Progenitor cell of endocrine pancreas (in vitro differentiated cells): ENCODE measurements at places on chromosomes 5 and 9.

DNA sequence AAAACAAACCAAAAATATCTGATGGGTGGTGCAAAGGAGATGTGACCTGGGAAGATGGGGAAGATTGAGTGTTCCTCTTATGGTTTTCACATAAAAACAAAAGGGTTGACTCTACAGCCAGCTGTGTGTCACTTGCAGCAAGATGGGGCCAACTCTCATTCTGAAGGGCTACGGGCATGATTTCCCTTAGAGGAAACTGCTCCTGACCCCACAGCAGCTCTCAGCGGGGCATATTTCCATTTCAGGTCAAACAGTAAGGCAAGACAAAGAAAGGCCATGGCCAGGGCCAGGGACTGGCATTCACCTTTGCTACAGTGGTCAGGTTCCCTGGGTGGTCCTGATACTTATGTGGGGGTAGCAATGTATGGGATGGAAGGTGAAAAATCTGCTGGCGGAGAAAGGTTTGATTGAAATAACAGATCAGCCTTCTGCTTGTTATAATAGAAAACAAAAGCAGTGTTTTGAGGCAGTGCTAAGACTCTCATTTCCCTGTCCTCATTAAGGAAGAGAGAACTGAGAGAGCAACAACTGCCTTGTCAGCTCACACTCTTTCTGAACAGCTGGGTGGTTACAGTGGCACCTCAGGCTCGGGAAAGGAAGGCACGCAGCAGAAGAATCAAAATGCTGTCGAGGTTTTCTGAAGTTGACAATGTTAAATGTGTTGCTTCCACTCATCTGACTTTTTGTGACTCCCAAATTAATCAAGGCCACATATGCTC, 120.7 kb upstream of the PCA3 start:
- no peak for DNase-seq

GRCh38 chr9:124218438-124218982, 39.2 kb upstream of the NEK6 start:
- no peak for DNase-seq

DNA sequence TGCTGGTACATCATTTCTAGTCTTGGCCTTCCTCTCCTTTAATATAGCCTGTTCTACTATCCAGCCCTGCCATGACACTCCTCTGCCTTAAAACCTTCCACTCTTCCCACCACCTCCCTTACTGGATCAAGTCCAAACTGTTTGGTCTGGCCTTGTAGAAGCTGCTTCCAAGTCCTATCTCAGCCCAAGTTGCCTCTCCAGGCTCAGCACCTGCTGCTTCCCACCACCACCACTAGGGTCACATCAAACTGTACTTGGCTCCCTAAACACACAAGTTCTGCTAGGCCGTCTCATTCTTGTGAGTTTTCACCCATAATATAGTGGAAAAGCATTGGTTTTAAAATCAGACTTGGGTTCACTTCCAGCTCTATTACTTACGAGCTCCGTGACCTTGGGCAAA, 1.4 kb downstream of the NDUFA8 start:
- DNase-seq: no peak

DNA sequence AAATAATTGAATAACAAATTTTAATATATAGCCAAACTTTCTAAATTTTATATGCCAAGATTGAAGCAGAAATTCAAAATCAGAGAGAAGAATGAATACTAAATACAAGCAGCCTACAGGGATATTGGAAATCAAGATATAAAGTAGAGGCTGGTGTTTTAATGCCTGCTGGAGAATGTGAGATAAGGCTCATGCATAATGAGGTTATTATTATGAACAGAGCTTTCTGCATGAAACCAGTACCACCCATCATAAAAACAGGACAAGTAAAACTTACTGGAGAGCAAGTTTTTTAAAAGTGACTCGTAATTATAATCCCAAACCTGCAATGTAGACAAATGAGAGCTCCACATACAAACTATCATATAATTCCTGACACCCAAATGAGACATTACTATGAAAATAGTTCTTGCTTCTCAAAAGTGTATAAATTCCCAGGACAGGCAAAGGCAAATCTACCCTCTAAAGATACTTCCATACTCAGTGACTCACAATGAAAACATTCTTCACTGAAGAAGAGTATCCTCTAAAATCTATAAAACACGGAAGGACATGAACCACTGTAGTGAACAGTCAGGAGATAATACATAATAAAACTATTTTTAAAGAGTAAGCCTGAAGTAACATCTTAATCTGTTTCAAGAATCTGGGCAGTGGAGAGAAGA, 532.0 kb upstream of the GRAMD2B start:
- no peak for DNase-seq

- DNase-seq: no peak
These were observed 237.1 kb upstream of the PUM3 start for GRCh38 chr9:3080951-3081350.

DNA sequence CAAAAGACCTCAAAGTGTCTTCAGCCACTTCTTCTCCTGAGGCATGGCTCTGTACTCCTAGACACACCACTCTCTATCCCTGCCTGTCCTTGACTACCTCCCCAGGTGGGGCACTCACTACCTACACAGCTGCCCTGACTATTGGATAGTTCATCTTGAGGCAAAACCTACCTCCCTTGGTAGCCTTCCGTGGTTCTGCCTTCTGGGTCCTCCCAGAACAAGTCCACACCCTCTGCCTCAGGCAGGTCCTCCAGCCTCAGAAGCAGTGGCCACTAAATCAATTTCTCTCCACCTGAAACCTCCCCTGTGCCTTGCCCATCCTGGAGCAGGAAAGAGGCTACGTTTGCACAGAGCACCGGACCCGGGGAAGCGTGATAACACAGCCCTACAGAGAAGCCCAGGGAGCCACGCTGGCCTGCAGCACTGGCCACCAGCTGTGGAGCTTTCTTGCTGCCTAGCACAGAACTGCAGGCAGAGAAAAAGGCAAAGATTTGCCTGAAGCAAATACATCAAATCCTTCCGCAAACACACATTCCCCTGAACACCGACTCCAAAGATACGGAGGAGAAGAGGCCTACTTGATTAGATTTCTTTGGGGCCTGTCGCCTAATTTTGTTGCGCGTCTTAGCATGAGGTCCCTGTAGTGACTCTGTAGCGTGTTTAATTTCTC, 141.8 kb downstream of the C9orf50 start:
- DNase-seq: no peak

DNA sequence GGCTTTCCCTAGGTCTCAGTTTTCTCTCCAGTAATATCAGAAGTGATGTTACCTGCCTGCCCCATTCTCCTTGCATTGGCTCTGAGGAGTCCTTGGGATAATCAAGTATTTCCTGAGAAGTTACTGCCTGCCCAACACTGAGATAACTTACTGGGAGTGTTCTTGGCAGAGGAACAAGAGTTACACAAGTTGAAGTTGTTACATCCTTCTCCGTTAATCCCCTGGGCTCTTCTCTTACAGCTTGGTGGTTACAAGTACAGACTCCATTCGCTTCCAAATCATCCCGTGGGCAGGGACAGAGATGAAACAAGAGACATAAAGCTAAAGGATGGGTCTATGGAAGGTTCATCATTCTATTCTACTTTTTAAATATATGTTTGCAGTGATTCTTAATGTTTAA, 74.1 kb upstream of the SAP30L start:
- DNase-seq: no peak

DNA sequence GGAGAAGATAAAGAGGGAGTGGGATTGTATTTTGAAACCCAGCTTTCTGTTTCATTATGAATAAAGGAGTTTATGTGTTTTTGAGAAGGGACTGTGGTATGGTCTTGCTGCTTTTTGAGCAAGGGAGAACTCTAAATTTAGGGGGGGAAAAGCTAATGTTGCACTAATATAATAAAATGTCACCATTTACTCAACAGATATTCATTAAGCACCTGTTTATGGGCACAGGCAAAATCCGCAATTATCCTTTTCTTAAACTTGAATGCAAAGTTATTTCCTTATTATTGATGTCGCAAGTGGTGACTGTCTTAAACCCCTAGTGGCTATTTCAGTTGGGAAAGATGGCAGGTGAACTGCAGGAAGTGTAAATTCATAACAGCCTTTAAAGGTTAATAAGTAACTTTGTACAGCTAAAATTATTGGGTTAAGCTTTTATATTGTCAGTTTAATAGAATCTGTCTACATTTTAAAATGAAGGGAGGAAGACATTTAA, 1.5 kb downstream of the CDC42SE2 start:
- DNase-seq: no peak

DNA sequence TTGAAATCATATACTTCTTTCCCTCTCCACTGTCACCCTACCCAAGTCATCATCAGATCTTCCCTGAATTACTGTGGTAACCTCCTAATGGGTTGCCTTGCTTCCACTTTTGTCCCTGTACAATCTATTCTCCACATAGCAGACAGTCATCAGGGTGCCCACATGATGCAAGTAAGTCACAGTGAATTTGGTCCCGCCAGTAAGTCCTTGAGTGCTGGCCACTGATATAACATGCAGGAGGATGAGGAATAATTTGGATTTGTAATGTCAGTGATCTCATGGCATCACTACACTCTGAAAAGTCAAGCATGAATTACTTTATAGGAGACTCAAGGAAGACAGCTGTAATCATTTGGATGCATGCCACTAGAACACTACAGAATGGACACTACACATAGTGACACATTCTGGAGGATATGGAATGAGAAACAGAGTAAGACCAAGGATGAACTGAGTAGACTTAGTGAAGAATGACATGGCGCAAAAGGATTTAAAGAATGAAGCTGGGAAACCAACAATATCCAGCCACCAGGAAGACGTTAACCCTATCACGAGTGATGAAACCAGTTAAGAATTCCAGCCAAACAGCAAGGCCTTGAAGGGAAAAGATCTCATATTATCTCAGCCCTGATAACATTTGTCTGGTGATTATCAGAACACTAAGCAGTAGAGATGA, 28.6 kb downstream of the MARCHF3 start:
- DNase-seq: no peak

DNA sequence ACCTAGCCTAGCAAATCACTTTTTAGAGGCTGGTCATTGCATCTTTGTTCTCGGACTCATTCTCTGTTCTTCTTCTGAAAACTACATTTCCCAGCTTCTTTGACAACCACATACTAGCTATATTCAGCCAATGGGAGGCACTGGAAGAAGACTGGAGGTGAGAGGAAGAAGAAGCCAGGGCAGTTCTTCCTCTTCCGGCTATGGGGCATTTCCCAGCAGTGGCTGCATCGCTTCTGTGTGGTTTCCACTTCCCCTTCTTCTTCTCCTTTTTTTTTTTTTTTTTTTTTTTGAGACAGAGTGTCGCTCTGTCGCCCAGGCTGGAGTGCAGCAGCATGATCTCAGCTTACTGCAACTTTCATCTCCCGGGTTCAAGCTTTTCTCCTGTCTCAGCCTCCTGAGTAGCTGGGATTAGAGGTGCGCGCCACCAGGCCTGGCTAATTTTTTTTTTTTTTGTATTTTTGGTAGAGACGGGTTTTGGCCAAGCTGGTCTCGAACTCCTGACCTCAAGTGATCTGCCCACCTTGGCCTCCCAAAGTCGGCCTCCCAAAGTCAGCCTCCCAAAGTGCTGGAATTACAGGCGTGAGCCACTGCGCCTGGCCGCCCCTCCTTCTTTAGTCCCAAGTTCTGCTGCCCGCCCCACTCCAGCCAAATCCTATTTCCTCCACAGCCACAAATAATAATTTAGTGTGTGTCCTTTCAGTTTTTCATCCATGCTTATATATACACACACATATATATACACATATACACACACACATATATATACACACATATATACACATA, 6.9 kb upstream of the UBAP1 start:
- no peak for DNase-seq

DNA sequence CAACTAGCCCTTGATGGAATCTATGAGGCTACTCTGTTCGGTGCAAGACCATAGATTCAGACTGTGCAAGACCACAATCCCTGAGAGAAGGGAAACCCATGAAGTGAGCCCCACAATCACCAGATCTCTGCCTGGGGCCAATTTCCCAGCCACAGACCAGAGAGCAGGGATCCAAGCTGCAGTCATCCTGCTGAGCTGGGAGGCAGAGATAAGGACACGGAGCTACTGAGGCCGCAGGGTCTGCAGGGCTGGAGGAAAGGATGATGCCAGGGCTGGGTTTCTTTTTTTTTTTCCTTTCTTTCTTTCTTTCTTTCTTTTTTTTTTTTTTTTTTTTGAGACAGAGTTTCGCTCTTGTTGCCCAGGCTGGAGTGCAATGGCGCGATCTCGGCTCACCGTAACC, 47.7 kb upstream of the FUBP3 start:
- DNase-seq: no peak

DNA sequence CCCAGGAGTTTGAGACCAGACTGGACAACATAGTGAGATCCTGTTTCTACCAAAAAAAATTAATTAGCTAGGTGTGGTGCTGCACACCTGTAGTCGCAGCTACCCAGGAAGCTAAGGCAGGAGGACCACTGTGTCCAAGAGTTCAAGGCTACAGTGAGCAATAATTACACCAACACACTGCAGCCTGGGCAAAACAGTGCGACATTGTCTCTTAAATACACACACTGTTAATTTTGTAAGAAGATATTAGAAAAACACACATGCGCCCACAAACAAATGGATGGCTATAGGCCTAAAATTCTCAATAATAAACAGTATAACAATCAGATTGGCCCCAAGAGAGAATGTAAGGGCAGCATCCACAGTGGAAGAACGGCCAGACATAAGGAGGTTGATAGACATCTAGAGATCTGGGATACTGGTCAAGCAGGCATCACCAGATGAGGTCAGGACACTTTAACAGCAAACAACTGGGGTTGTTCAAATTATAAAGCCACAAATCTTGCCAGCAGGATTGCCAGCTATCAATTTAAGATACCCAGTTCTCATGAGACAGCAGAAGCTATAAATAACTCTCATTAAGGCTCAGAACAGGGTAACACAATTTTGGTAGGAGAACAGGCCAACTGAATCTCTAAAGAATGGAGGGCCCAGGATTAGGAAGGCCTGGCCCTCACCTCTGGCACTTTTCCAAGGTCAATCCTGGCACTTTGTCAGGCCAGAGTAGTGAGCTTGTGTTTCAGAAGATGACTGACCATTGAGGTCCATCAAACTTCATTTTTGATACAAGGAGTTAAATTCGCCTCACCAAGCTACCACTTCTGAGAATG, 29.5 kb downstream of the GOLPH3 start:
- DNase-seq: no peak

DNA sequence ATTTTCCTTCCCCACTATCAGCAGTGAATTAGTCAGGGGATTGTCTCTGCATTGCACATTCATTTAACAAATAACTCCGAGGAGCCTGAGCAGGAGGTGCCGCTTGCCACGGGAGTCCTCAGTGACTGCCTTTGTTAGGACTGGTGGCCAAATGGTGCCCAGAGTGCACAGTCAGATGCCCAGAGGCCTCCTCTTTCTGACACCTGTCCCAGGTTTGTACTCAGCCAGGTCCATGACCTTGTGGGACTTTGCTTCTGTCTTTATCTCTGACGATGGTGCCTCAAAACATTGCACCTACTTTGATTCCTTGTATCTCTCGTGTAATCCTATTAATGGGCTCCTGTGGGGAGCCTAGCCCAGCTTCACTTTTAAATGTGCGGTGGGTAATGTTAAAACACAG, 4.3 kb downstream of the SRD5A1 start:
- no peak for DNase-seq

- no peak for DNase-seq
These were observed 13.5 kb downstream of the NSD1 start for GRCh38 chr5:177146891-177147638.
